ENCODE measurements at places on chromosomes 2 and 18.

- DNase-seq = no peak
Observed at GRCh38 chr2:130864830-130865800, 28.4 kb downstream of the ARHGEF4 start.

- DNase-seq = no peak
Observed at GRCh38 chr2:3981446-3981987, 278.1 kb downstream of the DCDC2C start.

GRCh38 chr2:165475277-165476004, 5.9 kb downstream of the CSRNP3 start:
- DNase-seq = no peak

GRCh38 chr2:222518570-222519381, 94.4 kb downstream of the SGPP2 start:
- no peak for DNase-seq

DNA sequence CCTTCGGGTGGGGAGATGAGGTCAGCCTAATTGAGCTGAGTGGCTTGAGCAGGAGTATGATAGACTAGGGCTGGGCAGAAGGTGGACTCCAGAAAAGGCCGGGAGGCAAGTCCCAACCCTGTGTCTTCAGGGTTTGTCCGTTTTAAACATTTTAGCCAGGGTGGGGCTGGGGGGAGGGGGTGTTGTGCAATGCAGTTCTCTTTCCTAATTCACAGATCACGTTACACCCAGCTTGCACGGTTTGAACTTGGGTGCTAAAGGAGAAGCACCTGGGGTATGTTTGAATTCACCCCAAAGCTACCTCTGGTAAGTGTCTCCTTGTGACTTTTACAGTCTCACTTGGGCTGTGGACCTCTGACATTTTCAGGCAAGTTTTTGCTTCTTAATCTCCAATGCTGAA, 233.3 kb downstream of the AGAP1 start:
- DNase-seq = no peak

DNA sequence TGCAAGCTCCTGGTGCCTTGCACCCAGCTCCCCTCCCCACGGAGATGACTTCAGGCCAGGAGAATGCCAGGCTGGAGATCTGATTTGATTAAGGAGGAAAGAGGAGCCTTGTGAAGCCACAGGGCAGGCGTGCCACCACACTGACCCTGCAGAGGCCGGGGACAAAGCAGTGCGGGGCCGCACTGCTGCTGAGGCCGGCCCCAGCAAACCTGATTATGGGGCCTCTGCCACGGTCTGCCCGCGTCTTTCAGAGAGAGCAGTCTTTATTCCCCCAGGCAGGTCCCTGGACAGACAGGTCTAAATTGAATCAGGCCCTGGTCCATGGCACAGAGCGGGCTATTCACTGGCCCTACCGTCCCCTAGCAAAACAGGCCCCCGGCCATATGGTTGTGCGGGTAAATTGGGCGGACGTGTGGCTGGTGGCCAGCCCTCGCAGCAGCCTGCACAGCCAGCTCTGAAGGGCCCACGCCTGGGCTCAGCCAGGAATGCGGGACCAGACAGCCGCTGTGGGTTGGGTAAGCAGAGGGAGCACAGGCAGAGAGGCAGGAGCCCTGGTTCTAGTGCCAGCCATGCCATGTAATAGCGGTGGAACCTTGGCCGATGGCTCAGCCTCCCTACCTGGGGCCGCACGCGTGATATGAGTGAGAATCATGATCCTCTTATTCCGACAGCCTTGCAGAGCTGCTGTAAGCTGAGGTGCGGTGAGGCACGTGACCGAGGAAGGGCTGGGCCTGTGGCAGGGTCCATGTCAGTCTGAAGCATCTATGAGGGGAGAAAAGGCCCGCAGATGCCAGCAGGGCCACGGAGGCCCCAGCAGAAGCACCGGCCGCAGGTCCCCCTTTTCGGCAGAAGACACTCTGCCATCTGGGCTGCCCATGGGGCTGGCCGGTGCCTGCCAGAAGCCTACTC, 97.3 kb upstream of the MYCN start:
- DNase-seq = no peak

Measured in CD4-positive, alpha-beta T cell treated with Interleukin-6 at 100 ng/mL for 8 hours (primary cell).